EH (cell line): ENCODE measurements at places on chromosomes 13 and 19.

- DNase-seq, result peak; percentile 98
These were observed 1.4 kb downstream of the RASA3 start for GRCh38 chr13:114130837-114131582.

DNA sequence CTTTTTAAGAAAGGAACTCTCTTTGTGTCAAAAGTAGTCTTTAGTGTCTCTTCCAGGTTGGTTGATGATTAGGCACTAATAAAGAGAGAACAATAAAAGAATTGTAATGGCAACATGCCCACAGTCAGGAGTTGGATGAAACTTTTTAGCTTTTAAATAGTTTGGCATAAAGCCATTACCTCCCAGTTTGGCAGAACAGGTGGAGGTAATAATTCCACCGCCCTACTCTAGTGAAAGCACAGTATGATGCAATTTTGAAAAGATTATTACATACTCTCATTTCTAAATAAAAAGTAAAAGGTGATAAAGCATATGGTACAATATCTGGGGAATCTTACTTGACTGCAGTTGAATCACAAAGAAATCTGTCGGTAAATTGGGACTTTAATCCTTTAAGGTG lies 497.6 kb downstream of the SUCLA2 start:
- DNase-seq, result no peak

GRCh38 chr13:85586856-85587255 lies 212.4 kb downstream of the SLITRK6 start:
- no peak for DNase-seq

DNA sequence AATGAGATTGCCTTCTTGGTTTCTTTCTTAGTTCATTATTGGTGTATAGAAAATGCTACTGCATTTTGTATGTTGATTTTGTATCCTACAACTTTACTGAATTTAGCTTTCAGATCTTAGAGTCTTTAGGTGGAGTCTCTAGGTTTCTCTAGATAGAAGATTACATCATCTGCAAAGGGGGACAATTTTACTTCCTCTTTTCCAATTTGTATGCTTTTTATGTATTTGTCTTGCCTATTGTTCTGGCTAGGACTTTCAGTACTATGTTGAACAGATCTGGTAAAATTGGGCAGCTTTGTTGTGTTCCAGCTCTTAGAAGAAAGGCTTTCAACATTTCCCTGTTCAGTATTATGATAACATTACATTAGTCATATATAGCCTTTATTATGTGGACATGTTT lies 101.0 kb upstream of the SPRY2 start:
- no peak for DNase-seq

GRCh38 chr19:17580470-17581144 lies 25.2 kb downstream of the COLGALT1 start:
- no peak for DNase-seq

DNA sequence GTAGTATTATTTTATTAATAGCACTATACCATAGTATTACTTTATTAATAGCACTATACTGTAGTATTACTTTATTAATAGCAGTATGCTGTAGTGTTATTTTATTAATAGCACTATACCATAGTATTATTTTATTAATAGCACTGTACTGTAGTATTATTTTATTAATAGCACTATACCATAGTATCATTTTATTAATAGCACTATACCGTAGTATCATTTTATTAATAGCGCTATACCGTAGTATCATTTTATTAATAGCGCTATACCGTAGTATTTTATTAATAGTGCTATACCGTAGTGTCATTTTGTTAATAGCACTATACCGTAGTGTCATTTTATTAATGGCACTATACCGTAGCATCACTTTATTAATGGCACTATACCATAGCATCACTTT lies 191.8 kb downstream of the GPC6 start:
- no peak for DNase-seq
